Foreskin fibroblast (primary cell): ENCODE measurements at places on chromosomes 4 and X.
A peak's percentile ranks its signal among the peaks of the same experiment; 100 is the strongest.

DNA sequence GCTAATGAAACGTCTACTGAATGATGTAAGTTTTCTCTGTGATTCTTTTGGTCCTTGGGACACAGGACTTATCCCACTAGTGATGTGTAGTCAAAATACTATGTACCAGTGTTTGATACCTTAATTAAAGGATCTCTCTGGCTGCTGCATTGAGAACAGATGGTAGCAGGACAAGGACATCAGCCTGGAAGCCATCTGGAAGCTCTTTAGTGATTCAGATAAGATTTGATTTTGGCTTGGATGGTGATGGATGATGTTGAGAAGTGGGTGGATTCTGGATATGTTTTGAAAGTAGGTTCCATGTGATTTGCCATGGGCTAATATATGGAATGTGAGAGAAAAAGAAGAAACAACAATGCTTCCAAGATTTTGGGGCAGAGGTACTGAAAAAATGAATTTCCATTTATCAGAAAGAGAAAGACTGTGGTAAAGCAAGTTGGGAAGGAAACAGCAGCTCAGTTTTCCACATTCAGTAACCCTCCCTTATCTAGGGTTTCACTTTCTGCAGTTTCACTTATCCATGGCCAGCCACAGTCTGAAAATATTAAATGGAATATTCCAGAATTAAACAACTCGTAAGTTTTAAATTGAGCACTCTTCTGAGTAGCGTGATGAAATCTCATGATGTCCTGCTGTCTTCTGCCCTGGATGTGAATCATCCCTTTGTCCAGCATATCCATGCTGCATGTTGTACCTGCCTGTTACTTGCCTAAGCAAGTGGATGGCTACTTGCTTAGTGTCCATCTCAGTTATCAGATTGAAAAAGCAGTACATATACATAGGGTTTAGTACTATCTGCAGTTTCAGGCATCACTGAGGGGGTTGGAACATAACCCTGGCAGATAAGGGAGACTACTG is 15.6 kb downstream of the CD38 start:
- no peak for DNase-seq

GRCh38 chr4:34170946-34171345 is 2073.4 kb downstream of the ARAP2 start:
- peak; percentile 84 for DNase-seq

DNA sequence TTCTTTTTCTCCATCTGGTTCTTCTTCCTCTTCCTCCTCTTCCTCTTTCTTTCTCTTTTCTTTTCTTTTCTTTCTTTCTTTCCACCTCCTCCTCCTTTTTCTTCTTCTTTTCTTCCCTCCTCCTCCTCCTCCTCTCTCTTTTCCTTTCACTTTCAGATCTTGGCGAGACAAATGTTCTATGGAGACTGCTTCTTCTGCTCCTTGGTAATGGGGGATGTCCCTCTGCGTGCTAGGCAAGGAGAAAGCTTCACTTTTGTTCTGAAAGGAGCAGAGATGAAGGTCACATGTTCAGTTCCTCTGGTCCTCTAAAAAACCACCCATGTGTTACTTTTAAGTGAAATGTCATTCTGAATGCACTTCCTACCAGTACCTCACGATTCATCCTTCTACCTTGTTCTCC is 33.2 kb downstream of the NBDY start:
- no peak for DNase-seq

DNA sequence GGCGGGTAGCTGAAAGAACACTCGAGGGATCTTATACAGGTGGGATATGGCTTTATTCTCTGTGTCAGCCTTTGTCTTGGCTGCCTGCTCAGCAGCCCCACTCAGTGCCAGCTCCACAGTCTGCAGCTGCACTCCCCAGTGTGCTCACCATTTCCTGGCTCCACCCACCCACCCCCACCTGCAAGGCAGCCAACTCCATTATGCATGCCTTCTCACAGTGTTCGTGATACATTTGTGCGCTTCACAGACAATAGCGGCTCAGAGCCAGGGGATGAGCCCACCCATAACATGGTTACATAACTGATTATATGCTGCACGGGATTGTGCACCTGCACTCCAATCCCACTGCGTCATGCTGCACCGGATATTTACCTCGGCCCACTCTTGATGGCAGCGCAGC is 8.8 kb upstream of the TMEM128 start:
- DNase-seq = no peak

DNA sequence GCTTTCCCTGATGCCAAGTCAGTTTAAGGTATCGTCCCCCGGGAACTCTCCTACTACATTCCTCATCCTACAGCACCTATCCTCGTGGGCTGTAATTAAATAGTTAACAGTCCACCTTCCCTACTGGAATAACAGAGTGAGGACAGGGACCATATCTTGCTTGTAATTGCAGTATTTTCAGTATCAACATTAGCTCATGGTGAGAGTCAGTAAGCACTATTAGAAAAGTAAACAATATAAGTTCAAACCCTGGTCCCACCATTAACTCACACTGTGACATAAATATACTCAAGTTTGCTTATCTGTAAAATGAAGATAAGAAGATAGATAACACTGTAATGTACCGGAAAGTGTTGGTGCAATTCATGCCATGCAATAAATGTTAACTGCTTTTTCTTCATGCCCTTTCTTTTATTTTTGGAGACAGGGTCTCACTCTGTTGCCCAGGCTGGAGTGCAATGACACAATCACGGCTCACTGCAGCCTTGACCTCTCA is 61.3 kb downstream of the SH3RF1 start:
- DNase-seq = no peak

DNA sequence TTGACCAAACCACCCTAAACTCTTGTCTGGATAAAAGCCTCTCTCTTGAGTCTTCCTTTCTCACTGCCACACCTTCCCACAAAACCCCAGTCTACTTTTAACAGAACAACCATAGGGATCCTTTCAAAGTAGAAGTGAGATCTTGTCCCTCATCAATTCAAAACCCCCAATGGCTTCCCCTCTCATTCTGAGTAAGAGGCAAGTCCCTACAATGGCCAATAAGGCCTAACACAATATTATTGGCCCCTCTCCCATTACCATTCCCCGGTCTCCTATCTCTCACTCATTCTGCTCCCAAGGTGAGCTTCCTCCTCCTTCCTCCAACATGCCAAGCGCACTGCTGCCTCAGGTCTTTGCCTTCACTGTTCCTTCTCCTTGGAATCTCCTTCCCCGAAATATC is 57.1 kb downstream of the REELD1 start:
- no peak for DNase-seq

- DNase-seq = no peak
Observed at GRCh38 chrX:25125483-25125882, 109.7 kb upstream of the ARX start.
